ENCODE measurements at places on chromosomes 5 and 9.

- no peak for DNase-seq
These were observed 14.1 kb upstream of the MOCS2 start for GRCh38 chr5:53123702-53124101.

DNA sequence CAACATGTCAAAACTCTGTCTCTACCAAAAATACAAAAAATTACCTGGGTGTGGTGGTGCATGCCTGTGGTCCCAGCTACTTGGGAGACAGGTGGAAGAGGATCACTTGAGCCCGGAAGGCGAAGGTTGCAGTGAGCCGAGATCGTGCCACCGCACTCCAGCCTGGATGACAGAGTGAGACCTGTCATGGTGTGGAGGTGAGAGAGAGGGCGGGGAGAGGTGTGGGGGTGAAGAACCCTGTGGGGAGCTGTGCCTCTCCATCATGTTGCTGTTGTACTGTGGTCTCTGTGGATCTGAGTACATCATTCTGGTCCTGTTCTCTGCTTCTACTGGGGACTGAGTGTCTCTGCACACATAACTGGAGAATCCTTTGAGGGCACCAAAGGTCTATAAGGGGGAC, 11.3 kb upstream of the SLC34A1 start:
- DNase-seq, result no peak

DNA sequence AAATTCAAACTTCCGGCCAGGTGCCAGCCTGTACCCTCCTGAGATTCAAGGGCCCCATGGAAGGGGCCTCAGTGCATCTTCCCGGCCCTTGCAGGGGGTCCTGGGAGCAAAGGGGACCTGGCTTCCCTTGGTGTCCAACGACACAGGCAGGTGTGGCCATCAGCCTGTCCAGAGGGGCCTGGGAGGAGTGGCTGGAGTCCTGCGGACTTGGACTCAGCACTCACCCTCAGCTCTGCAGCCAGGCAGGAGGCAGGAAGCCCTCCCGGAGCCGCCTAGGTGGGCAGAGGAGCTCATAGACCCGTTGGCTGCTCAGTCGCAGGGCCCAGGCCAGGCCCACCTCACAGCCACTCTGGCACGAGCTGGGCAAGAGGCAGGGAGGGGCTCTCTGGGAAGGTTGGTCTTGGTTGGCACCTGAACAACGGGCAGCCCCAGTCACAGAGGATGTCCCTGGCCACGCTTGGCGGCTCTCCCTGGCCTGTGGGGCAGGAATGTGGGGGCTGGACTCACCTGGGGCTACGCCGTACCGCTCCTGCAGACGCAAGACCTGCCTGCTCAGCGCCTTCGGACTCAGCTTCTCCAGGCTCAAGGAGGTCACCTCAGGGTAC, 53.8 kb upstream of the NRARP start:
- no peak for DNase-seq

GRCh38 chr5:963673-964531, 44.7 kb upstream of the NKD2 start:
- DNase-seq, result no peak

- DNase-seq, result no peak
These were observed 46.7 kb downstream of the VAV2 start for GRCh38 chr9:133945314-133945975.

GRCh38 chr5:3297853-3298252, 297.8 kb upstream of the IRX1 start:
- DNase-seq, result no peak

- no peak for DNase-seq
These were observed 178.0 kb upstream of the PIK3R1 start for GRCh38 chr5:68037546-68037945.

- no peak for DNase-seq
These were observed 548.6 kb downstream of the CSNK1G3 start for GRCh38 chr5:124060413-124061067.

All from lung microvascular endothelial cell (primary cell).